Heart left ventricle (tissue), 16 donors: ENCODE measurements at places on chromosomes 16 and 17. TPM values are rescaled to one million over a fixed set of nuclear protein-coding genes. Genes with fewer than 3 reads are reported as not detected.

DNA sequence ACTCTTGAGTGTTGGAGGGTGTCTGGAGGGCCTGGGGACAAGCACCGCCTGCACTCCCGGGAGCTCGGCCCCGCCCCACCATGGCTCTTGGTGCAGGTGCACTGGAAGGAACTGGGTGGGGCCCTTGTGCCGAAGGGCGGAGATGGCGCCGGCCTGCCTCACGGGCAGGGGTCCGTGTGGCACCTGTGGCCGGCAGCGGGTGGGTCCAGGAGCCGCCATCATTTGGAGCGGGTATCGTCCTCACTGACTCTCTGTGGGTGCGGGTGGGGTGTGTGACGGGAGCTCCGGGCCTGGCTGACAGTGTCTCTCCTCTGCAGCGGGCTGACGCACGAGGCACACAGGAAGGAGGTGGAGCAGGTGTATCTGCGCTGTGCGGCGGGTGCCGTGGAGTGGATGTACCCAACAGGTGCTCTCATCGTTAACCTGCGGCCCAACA lies 5.2 kb downstream of the METRNL start:
- peaks cover 29% of the 10 kb centered on the region for H3K36me3 ChIP-seq
- H3K27ac ChIP-seq: peak overlapping the region; percentile 69
- no peak for DNase-seq

DNA sequence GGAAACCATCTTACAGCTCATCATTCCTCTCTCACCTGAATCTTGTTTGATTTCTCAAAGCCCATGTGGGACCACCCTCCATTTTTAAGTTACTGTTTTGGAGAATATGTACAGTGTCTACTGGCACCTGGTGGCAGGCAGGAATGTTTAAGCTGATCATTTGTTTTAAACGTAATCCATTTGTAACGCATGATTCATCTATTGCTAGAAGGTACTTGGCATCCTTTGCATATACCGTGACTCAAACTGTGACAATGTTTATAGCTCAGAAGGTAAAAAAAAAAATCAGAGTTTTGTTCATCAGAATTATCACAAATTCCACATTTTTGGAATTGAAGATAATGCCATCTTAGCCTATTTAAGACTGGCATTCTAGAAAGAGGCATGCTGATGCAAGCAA lies 1007.5 kb upstream of the EEF2KMT start:
- DNase-seq: no peak
- no peaks in the 10 kb centered on the region for H3K36me3 ChIP-seq
- H3K27me3 ChIP-seq: no peaks in the 10 kb centered on the region
- H3K4me1 ChIP-seq: no peaks in the 10 kb centered on the region
- no peak overlapping the region for H3K4me3 ChIP-seq

GRCh38 chr17:4189280-4189679 lies 46.3 kb downstream of the CYB5D2 start:
- H3K36me3 ChIP-seq: peaks cover 77% of the 10 kb centered on the region
- no peaks in the 10 kb centered on the region for H3K27me3 ChIP-seq
- H3K4me1 ChIP-seq: peaks cover 4% of the 10 kb centered on the region
- no peak for DNase-seq
- no peak overlapping the region for H3K4me3 ChIP-seq

- H3K27me3 ChIP-seq: no peaks in the 10 kb centered on the region
- peaks cover 17% of the 10 kb centered on the region for H3K36me3 ChIP-seq
- peak overlapping the region; percentile 87 for H3K4me3 ChIP-seq
- peak overlapping the region; percentile 73 for H3K27ac ChIP-seq
These were observed 536 bp upstream of the PLD2 start for GRCh38 chr17:4806456-4806776.

GRCh38 chr17:57499648-57500049 lies 243.3 kb downstream of the MSI2 start:
- no peaks in the 10 kb centered on the region for H3K27me3 ChIP-seq
- H3K4me1 ChIP-seq: peaks cover 10% of the 10 kb centered on the region
- H3K27ac ChIP-seq: no peak overlapping the region
- no peaks in the 10 kb centered on the region for H3K36me3 ChIP-seq
- no peak overlapping the region for H3K4me3 ChIP-seq
- no peak for DNase-seq

DNA sequence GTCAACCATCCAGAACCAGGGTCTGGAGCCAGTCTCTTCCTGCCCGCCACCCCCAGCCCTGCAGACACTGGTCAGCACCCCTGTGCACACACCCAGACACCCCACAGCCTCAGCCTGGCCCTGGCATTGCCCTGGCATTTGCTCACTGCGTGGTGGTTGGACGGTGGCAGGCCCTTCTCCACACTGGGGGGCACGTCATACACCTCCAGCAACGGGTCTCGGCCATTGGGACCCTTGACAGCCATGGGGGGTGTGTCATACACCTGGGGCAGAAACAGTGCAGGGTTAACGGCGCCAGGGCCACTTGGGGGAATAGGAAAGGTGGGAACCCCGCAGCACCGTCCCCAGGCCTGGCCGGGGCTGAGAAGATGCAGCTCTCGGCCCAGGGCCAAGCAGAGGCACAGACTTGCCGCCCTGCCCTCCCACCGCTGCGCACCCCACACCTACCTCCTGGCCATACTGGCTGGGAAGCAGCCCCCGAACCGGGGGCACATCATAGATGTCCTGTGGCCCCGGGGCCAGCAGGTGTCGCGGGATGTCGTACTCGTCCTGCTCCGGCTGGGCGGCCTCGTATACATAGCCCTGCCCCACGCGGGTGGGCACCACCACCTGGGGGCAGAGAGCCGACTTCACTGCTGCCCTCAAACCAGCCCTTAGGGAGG lies 14.6 kb downstream of the BCAR1 start:
- peaks cover 46% of the 10 kb centered on the region for H3K4me1 ChIP-seq
- H3K4me3 ChIP-seq: no peak overlapping the region
- DNase-seq: no peak
- H3K27ac ChIP-seq: no peak overlapping the region
- H3K27me3 ChIP-seq: no peaks in the 10 kb centered on the region

- no peaks in the 10 kb centered on the region for H3K27me3 ChIP-seq
- H3K4me1 ChIP-seq: no peaks in the 10 kb centered on the region
- no peaks in the 10 kb centered on the region for H3K36me3 ChIP-seq
- no peak overlapping the region for H3K27ac ChIP-seq
- H3K4me3 ChIP-seq: no peak overlapping the region
These were observed 126.3 kb upstream of the HSBP1 start for GRCh38 chr16:83681381-83681956.

DNA sequence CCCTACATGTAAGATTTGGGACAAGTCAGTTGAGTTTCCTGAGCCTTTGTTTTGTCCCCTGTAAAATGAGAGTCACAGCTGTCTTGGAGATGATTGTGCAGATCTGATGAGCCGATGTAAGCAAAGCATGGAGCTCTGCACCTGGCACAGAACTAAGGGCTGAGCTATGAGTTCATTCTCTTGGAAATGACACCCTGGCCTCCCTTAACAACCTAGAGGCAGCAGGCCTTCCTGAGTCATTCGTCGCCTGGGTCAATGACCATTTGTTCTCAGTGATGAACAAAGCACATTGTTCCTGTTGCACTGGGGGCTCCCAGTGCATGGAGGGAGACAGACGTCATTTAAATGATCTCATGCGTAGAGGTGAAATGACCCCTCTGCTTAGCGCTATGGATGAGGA lies 62.8 kb upstream of the GCSH start:
- no peak overlapping the region for H3K4me3 ChIP-seq
- no peak for DNase-seq
- no peaks in the 10 kb centered on the region for H3K27me3 ChIP-seq
- H3K4me1 ChIP-seq: no peaks in the 10 kb centered on the region

DNA sequence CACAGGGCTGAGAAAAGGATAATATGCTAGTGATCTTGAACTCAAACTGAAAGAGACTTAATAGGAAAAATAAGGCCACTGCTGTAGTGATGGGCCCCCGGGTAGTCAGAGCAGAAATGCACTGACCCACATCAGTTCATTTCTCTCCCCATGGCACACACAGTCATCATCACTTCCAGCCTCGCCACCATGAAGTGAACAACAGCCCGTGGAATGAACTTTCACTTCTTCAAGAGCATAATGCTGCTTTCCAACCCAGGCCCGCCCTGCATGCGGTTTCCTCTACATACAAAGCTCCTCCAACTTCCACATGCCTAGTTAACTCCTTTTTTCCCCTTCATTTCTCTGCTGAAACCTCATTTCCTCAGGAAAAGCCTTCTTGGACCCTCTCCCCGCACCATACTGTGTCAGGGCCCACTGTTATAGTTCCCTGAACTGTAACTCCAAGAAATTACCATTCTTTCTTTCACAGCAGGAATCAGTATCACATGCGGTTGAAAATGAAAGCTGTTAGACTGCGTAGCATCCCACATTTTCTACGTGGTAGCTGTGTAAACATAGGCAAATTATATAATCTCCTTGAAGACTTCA lies 65.8 kb upstream of the SMIM36 start:
- no peaks in the 10 kb centered on the region for H3K27me3 ChIP-seq
- no peaks in the 10 kb centered on the region for H3K36me3 ChIP-seq
- peak overlapping the region; percentile 89 for H3K27ac ChIP-seq
- no peaks in the 10 kb centered on the region for H3K4me1 ChIP-seq

DNA sequence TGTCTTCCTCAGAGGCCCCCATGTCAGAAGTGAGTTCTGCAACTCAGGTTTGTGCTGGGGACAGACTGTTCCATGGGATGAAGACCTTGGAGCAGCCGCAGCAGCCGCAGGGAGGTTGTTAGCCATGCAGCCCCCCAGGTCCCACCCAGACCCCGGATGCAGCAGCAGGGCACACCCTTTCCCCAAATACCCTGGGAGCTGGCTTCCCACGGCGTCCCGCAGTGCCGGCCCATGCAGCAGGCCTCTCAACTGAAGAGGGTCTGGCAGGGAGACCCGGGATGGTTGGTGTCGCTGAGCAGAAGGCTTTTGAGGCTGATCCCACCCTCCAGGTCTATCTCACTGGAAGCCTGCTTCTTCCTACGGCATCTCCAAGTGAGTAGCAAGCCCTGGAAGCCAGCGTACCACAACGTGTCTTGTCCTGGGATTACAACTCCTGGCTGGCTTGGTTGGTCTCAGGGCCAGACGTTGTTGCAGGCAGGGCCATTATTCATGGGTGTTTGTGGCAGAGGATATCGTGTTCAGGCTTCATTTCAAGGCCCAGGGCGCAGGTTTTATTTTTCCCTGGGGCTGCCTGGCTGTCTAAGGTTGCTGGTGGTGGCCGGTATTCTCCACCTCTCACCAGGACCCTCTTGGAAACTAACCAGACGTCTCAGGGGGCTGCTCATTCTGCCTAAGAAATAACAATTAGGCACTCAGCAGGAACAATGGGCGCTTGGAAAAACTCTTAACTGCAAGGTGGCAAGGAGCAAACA lies 223.2 kb downstream of the C16orf95 start:
- no peak overlapping the region for H3K27ac ChIP-seq
- no peak overlapping the region for H3K4me3 ChIP-seq
- H3K27me3 ChIP-seq: peaks cover 3% of the 10 kb centered on the region

DNA sequence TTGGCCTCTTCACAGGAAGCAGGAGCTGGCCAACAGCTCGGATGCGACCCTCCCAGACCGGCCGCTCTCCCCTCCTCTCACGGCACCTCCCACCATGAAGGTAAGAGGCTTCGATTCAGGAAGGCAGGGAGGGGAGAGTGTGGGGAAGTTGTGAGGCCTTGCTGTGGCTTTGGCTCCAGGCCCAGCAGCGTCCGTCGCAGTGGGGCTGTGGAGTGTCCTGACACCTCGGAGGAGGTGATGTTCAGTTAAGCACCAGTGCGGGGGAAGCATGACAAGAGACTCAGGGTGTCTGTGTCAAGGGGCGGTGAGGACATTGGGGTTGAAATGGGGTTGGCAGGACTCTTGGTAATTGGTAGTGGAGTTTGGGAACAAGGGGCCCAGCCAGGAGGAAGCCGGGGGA lies 109.0 kb downstream of the RAP1GAP2 start:
- DNase-seq: peak; percentile 89
- H3K36me3 ChIP-seq: no peaks in the 10 kb centered on the region
- peak overlapping the region; percentile 77 for H3K27ac ChIP-seq

GRCh38 chr17:76789235-76789788 lies 51.4 kb downstream of the MFSD11 start:
- H3K27ac ChIP-seq: no peak overlapping the region

- H3K27me3 ChIP-seq: no peaks in the 10 kb centered on the region
- H3K27ac ChIP-seq: no peak overlapping the region
- no peak overlapping the region for H3K4me3 ChIP-seq
- no peaks in the 10 kb centered on the region for H3K36me3 ChIP-seq
- no peak for DNase-seq
These were observed 139.6 kb downstream of the XYLT1 start for GRCh38 chr16:17331071-17331607.

DNA sequence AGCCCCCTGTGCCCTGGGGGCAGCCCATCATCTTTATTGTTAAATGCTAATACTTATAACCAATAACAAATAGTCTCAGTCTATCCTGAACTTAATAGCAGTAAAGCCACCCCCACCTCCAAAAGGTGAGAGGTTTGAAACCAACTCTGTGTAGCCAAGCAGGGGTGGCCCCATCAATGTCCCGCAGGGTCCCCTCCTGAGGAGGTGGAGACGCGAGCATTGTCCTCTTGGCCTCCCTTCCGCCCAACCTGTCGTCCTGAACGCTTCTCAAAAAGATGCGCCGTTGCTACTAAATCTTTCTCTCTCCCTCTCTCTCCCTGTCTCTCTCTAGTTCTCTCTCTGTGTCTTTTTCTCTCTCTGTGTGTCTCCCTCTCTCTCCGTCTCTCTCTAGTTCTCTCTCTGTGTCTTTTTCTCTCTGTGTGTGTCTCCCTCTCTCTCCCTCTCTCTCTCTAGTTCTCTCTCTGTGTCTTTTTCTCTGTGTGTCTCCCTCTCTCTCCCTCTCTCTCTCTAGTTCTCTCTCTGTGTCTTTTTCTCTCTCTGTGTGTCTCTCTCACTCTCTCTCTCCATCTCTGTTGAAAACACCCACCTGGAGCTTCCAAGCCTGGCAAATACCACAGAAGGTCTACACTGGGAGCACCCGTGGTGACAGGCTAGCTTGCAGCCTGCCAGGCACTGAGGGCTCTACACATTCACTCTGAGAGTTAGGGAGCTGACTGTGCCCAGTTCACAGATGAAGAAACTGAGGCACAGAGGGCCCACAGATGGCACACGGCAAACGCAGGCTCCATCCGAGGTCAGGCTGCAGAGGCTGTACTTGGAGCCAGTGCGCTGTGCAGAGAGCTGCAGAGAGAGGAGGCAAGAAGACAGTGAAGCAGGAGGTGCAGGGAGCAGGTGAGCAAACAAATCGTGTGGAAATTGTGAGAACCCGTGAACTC lies 185.9 kb downstream of the C16orf95 start:
- no peak overlapping the region for H3K4me3 ChIP-seq
- H3K27ac ChIP-seq: no peak overlapping the region
- no peak for DNase-seq

- DNase-seq: no peak
- no peak overlapping the region for H3K4me3 ChIP-seq
- H3K4me1 ChIP-seq: peaks cover 16% of the 10 kb centered on the region
- no peaks in the 10 kb centered on the region for H3K27me3 ChIP-seq
These were observed 221.3 kb upstream of the KCNJ16 start for GRCh38 chr17:69853541-69854224.

FOXN1 gene
- not detected for polyA plus RNA-seq

SLC12A3 gene
- polyA plus RNA-seq: not detected

NPIPB13 gene
- 1.9 TPM for polyA plus RNA-seq

DDX28 gene
- polyA plus RNA-seq: 8.3 TPM

NAGLU gene
- 10.4 TPM for polyA plus RNA-seq

KRTAP9-4 gene
- not detected for polyA plus RNA-seq

GNG13 gene
- polyA plus RNA-seq: not detected

AATK gene
- 3.9 TPM for polyA plus RNA-seq

HIGD1B gene
- polyA plus RNA-seq: 14.3 TPM

TMEM100 gene
- 4.1 TPM for polyA plus RNA-seq
